ENCODE measurements at places on chromosomes 5 and 9.

GRCh38 chr5:101676646-101677045 is 619.4 kb downstream of the SLCO4C1 start:
- no peak for DNase-seq

DNA sequence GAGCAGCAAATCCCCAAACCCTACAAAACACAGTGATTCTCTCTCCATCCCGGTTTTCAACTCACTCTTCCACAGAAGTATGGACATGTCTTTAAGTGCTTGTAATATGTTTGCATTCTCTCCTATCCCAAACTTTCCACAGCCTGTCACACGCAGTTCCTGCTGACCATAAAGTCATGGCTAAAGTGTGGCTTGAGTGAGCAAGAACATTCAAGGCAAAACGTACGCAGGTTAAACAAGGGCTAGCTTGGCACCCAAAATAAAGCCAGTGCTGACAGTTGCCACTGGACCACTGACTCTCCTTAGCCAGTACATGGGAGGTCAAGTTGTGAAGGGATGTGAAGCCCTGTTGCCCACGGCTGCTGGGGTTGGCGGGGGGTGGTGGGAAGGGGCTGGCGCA is 211.1 kb upstream of the IRX1 start:
- no peak for DNase-seq

GRCh38 chr9:110255034-110255462 is 1.3 kb downstream of the TXN start:
- no peak for DNase-seq

- no peak for DNase-seq
These were observed 21.0 kb upstream of the SMARCA2 start for GRCh38 chr9:1994180-1994579.

- DNase-seq, result no peak
These were observed 25.0 kb downstream of the ABHD17B start for GRCh38 chr9:71886015-71886414.

DNA sequence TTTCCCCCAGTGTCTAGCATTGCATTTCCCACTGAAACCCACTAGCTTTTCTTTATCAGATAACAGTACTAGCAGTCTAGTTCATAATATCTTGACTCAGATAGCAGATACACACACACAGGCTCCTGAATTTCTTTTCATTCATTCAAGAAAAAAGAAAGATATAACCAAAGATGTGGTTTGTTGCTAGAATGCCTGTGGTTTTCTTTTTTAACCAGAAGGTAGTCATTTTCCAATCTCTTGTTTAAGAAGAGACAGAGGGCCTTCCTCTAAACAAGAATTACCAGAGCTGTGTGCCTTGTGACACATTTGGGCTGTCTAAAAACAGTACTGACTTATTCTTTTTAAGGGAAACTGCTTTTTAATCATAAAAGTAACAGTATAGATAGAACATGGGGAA is 167.3 kb downstream of the PJA2 start:
- DNase-seq, result no peak

DNA sequence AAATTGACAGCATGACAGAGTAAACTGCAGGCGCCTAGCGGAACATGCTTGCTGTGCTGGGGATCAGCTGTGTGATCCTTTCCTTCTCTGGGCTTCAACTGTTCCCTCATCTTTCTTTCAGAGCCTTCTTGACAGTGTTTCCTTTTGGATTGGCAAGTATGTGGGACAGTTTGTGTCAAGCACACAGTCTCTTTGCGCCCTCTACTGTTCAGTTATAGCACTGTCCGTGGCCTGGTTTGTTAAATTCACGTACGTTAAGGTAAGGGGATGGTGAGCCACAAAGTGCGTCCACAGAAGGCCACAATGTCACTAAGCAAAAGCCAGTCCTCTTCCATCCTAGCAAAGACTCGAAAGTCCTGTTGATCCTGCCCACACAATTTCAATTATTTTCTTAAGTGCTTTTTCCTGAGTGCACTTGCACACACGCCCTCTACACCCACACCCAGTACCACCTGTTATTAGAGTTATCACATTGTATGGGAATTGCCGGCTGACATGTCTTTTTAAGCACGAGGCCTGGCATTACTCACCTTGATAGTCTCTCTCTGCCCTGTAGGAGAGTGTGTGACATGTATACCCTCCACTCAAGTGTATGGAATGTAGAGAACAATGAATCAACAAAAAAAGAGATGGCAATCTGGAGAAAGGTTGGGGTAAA is 22.5 kb upstream of the PTPN3 start:
- DNase-seq, result peak; percentile 70

DNA sequence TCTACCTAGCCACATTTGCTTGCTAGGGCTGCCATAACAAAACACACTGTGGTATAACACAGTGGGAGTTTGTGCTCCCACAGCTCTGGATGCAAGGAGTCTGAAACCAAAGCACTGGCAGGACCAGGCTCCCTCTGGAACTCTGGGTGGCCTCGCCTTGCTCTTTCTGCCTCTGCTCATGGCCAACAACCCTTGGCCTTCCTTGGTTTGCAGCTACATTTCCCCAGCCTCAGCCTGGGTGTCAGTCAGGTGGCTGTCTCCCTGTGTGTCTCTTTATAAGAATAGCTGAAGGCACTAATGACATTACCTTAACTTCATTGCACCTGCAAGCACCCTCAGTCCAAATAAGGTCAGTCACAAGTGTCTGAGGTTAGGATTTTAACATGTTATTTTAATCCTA is 101.0 kb upstream of the IRX2 start:
- no peak for DNase-seq

DNA sequence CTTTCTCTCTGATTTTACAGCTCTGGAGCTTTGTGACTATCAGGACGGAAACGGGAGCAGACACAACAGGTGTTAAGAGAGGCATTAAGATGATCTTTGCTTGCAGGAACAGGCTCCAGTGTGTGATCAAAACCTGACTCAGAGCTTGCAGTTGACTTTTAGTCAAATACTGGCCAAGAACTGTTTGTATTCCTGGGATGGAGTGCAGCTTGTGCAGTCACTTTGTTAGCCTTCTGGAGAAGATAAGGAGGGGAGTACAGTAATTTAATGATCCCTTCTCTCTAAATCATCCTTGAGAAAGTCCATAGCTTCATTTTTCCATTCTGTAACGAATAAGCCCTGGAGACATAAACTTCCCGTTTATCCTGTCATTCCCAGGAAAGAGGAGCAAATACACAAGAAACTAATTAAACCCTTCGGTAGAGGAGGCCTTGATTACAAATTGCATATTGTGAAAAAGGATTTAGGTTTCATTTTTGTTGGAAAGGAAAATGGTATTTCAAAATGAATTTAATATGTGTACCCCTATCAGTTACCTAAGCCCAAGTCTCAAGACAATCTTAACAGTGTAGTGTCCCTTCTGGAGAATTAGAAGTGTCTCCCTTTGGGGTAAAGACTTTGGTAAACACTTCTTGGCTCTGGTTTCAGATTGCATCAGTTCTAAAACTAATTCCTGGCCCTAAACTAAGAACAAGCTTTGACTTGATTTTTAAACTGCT is 3.1 kb upstream of the STOM start:
- DNase-seq, result no peak

DNA sequence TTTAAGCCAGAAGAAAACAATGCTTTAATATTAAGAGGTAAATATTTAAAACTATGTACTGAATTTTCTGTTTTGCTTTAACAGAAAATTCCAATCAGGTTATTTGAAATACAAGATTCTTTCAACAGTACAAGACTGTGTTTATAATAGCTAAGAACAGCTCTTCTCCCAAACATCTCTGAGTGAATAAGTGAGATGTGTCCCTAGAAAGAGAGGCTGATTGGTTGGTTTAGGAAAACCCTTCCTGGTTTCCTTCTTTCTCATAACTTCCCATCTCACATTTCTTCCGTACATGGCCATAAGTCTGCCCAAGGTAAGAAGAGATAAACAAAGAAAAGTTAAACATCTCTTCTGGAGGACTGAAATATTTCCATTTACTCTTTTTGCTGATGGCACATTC is 145.9 kb downstream of the FANCC start:
- DNase-seq, result no peak

GRCh38 chr5:91642581-91642980 is 259.5 kb upstream of the ARRDC3 start:
- no peak for DNase-seq

All from DMS153 (cell line).